ENCODE measurements at places on chromosomes 11 and 22. TPM values are rescaled to one million over a fixed set of nuclear protein-coding genes. Genes with fewer than 3 reads are reported as not detected.

DNA sequence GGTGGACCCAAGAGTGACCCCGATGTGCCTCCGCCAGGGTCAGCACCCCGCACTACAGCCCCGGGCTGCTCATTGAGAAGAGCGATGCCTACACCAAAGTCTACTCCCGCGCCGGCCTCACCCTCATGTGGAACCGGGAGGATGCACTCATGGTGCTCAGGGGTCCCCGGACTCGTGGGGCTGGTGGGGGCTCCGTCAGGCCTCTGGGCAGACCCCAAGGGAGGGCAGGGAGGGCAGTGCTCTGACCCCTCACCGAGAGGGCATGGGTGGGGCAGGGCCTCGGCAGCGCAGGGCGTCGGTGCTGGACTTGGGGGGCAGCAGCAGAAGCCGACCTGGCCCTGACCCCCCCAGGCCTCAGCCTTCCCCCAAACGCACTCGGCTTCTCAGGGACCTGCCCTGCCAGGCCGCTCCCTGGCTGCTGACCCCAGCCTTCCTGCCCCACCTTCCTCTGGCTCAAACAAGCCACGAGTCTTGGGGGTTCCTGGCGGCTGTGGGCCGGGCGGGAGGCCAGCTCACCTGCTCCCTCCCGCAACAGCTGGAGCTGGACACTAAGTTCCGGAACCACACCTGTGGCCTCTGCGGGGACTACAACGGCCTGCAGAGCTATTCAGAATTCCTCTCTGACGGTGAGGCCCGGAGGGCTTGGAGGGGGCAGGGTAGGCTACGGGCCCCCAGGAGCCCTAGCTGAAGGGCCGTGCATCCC is 2.9 kb downstream of the MUC2 start:
- no peak for DNase-seq

- no peak for DNase-seq
Measured at GRCh38 chr11:3046641-3047040, 10.6 kb downstream of the CARS1 start.

- DNase-seq = no peak
Measured at GRCh38 chr22:37522482-37522881, 3.3 kb upstream of the CARD10 start.

GRCh38 chr11:131649856-131650255 is 279.4 kb downstream of the NTM start:
- DNase-seq = no peak

INSC gene
- total RNA-seq = 8.4 TPM

ANO9 gene
- 344 TPM for total RNA-seq
